Activated CD4-positive, CD25-positive, alpha-beta regulatory T cell (primary cell): ENCODE measurements at places on chromosomes 5 and 9.

- DNase-seq = no peak
These were observed 133.3 kb downstream of the ARL15 start for GRCh38 chr5:54177058-54177457.

DNA sequence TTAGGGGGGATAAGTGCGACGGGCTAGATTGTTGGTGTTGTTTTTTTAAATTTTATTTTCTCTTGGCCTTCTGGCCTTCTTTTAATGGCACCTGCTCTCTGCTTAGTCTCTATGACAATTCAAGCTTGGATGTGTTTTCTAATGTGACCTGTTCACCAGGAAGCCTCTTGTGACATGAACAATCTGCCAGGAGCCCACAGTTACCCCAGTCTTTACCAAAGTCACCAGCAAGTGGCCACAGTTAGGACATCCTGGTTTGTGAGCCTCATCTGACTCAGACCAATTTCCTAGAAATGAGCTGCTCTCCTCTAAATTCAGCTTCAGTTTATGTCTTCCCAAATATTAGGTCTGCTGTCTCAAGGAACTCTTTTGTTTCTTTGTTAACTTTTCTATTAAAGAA lies 135.8 kb downstream of the TLE4 start:
- DNase-seq = no peak

- no peak for DNase-seq
These were observed 80.9 kb downstream of the PRR16 start for GRCh38 chr5:120545007-120545406.

GRCh38 chr5:122053181-122054109 lies 24.6 kb downstream of the LOX start:
- no peak for DNase-seq

DNA sequence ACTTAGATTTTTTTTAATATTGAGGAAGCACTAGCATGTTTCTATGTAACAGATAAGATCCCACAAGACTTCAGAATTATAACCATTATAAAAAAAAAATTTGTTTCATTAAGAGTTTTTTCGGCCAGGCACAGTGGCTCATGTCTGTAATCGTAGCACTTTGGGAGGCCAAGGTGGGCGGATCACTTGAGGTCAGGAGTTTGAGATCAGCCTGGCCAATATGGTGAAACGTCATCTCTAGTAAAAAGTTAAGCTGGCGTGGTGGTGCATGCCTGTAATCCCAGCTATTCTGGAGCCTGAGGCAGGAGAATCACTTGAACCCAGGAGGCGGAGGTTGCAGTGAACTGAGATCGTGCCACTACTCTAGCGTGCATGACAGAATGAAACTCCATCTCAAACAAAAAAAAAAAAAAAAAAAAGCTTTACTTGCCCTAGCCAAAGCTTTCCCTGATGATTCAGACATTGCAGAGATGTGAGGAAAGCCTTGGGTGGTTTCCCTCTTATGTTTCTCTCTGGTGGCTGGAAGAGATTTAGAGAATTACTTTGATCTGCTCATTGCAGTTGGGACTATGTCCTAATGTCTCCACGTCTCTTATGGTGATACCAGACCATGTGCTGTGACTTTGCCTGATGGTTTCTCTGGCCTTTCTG lies 65.4 kb downstream of the EGFLAM start:
- DNase-seq = no peak

DNA sequence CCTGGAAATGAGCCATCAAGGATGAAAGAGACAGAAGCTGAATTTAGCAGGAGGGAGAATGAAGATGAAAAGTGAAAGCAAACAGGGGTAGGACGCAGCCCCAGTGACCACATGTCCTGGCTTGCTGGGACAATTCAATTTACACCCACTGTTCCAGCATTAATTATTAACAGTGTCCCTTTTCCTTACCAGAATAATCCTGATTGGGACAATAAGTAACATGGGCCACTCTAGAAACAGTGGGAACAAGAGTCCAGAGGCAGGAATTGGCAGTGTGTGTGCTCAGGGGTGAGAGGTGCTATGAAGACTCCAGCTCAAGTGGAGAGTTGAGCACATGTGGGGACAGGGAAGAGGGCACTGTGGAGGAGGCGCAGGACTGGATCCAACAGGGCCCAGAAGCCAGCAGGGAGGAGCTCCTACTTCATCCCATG lies 147.1 kb downstream of the C5orf15 start:
- no peak for DNase-seq

- DNase-seq = no peak
These were observed 60.0 kb downstream of the SGCD start for GRCh38 chr5:156386976-156387375.

GRCh38 chr9:35826071-35826701 lies 2.3 kb downstream of the FAM221B start:
- DNase-seq = no peak

DNA sequence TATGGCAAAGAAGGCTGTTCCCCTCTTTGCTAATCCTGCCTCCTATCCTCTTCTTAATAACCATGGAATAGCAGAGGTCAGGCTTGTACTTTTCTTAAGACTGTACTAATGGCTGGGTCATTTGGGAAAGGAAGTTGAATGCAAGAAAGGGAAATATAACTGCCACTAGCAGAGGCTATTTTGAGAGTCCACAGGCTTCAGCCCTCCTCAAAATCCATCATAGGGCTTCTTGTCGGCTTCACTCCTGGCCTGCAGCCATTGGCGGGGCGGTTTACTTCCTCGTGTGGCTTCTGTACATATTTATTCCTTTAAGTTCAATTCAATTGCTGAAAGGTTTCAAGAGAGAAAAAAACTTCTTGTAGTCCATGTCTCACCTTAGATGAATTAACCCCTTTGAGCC lies 2.8 kb upstream of the PARP8 start:
- DNase-seq = no peak

DNA sequence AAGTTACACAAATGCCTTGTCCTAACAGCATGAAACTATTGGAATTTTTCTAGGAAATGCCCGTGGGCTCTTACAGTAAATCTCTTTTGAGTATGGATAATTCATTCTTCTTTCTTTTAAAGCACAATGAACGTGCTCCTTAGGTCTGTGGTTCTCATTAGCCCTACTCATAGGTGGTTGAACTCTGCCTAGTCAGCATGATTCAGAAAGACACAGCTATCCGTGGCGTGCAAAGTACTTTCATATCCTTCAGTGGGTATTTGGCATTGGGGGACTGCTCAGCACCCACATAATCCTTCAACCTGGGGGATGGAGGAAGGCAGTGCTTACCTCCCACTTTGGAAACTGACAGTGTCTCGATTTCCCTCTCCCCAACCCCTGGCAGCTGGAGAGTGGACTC lies 462.0 kb upstream of the CLINT1 start:
- DNase-seq = no peak

- no peak for DNase-seq
These were observed 196.6 kb downstream of the PTTG1 start for GRCh38 chr5:160618286-160618685.

- no peak for DNase-seq
These were observed 75.1 kb downstream of the MAT2B start for GRCh38 chr5:163580516-163580915.

DNA sequence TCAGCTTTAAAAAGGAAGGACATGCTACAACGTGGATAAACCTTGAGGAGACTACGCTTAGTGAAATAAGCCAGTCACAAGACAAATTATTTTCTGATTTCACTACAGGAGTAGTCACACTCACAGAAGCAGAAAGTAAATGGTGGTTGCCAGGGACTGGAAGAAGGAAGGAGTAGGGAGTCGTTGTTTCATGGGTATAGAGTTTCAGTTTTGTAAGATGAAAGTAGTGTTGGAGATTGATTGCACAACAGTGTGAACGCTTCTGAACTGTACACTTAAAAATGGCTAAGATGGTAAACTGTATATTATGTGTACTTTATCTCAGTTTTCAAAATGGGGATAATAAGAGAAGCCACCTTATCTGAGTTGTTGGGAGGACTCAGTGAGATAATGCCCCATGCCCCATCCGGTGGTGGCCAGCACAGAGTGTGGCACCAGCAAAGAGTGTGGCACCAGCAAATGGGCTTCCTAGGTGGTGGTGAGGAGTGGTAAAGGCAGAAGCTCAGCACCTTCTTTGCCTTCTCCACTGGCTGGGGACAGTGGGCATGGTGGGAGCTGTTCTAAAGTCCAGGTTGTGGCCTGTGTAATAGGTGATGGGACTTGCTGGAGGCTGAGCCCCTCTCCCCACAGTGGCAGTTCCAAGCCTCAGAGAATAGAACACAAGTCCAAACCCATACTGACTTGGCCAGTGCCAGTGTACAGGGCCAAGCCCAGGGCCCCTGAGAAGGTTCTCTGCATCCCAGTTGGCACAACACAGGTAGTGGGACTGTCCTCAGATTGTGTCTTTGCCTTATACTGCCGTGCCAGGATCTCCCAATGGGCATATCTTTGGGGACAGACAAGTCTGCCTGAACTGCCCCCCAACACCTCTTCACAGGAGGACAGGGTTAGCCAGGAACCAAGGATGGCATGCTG lies 4.4 kb downstream of the SLC22A4 start:
- DNase-seq = no peak

- DNase-seq = no peak
These were observed 41.7 kb downstream of the RXRA start for GRCh38 chr9:134367791-134368490.

DNA sequence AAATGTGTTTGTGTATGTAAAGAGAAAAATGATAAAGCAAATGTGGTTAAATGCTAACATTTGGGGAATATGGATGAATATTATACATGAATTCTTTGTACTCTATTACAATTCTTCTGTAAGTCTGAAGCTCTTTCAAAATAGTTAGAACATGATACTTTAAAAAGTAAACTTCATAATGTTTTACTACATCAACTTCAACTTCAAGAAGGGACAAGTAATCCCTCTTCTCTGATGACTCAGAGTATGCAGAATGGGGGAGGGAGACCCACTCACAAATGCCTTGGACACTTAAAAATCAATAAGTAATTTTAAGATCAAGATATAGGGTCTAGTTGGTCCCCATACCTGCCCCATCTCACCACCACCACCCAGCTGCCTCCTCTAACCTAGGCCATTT lies 162.4 kb downstream of the ESM1 start:
- no peak for DNase-seq

- no peak for DNase-seq
These were observed 62.9 kb upstream of the IL17B start for GRCh38 chr5:149441986-149442385.

GRCh38 chr5:80745490-80745889 lies 90.7 kb upstream of the DHFR start:
- DNase-seq = no peak

DNA sequence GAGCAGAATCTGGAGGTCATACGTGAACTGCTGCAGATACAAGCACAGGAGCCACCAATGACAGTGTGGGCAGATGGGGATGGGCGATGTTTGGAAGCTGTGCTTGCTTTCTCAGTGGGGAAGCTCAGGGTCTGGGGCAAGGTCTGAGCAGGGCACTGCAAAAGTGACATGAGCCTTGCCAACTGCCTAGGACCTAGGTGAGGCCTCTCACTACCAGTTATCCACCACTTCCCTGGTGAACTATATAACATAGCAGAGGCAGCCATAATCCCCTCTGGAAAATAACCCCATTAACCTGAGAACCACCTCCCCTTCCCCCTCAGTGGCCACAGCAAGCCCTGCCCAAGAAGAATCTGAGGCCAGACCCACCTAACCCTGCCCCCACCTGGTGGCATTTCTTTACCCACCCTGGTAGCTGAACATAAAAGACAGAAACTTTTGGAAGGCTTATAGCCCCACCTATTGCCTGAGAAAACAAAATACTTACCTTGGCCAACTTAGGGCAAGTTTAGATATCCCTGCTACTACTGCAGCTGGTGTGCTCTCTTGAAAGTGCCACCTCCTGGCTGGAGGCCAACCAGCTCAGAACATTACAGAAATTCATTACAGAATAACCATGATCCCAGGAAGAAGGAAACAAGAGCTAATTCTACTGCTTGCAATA lies 18.8 kb upstream of the SPEF2 start:
- no peak for DNase-seq

GRCh38 chr9:2163231-2163885 lies 148.2 kb downstream of the SMARCA2 start:
- no peak for DNase-seq

DNA sequence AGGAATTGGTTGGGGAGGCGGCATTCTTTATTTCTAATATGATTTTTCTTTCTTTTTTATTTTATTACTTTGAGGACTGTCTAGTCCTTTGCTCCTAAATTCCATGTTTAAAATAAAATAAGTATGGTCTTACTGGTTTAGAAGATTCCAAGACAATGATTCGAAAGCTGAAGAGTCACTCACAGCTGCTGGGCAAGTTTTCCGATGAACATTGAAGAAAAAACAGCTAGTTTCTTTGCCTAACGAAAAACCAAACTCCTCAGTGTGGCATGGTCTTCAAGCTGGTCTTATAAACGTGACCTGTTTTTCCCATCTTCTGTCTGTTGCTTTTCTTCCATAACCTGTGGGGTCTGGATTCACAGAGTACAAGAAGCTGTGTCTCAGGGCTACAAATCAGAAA lies 25.1 kb downstream of the ZNF474 start:
- DNase-seq = no peak

GRCh38 chr5:174307656-174308271 lies 262.3 kb downstream of the NSG2 start:
- DNase-seq = no peak

GRCh38 chr9:12846035-12846434 lies 71.2 kb downstream of the LURAP1L start:
- DNase-seq = no peak

DNA sequence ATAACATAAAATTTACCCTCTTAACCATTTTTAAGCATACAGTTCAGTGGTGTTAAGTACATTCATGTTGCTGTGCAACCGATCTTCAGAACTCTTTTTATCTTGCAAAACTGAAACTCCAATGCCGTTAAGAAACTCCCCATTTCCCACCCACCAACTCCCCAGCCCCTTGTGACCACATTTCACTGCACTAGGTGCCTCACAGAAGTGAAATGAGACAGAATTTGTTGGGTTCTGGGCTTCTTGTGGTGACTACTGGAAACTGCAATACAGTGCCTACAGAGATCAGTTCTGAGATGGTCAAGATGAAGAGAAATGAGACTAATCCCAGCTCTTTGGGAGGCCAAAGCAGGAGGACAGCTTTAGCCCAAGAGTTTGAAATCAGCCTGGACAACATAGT lies 202.1 kb upstream of the SLC30A5 start:
- no peak for DNase-seq

- DNase-seq = no peak
These were observed 433.2 kb downstream of the MAT2B start for GRCh38 chr5:163938595-163938994.

GRCh38 chr5:134100283-134101091 lies 14.0 kb upstream of the TCF7 start:
- DNase-seq = peak; percentile 55

- DNase-seq = no peak
These were observed 187.7 kb downstream of the TLE4 start for GRCh38 chr9:79759460-79759859.
